ENCODE measurements at places on chromosomes 7 and 10.

GRCh38 chr10:17742918-17743317 is 9.1 kb upstream of the TMEM236 start:
- peak; percentile 43 for DNase-seq

DNA sequence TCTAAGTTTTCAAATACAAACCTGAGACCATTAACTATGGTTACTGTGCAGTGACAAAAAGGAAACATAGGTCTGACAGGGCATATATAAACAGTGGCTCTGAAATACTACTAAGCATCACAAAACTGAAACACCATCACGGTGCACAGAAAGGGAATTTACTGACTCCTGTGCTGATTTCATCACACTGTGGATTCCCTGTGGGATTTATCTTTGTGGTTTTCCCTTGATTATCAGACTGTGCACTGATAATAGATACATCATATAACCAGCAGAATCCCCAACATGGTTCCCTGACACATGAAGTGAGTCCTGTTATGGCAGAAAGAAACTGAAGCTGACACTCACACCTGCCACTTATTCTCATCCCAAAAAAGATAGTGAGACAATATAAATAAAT is 676.3 kb upstream of the KCND2 start:
- no peak for DNase-seq

GRCh38 chr10:26859241-26860101 is 1.3 kb downstream of the ABI1 start:
- no peak for DNase-seq

- no peak for DNase-seq
These were observed at the start of gene C10orf105 for GRCh38 chr10:71719464-71720201. Gene C10orf105, minus strand, starts transcription at chr10:71719778. Its CDS starts 3,441 bp downstream, at chr10:71716337.

DNA sequence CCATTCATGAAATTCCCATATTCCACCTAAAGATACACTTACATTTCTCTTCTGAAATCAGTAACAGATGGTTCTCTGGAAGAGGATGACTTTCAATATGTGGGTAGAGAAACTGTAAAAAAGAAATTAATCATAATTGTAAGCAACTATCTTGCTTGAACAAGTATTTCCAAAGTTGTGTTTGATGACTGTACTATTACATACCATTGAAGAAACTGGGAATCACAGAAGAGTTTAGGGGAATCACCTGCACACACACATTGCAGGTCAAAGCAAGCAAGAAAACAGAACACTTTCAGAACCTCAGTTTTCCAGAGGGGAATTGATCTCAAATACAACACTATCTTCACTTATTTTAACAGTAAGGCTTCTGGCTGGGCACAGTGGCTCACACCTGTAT is 33.6 kb downstream of the GSAP start:
- no peak for DNase-seq

- DNase-seq, result no peak
These were observed 211.3 kb downstream of the CXCL12 start for GRCh38 chr10:44173608-44173894.

DNA sequence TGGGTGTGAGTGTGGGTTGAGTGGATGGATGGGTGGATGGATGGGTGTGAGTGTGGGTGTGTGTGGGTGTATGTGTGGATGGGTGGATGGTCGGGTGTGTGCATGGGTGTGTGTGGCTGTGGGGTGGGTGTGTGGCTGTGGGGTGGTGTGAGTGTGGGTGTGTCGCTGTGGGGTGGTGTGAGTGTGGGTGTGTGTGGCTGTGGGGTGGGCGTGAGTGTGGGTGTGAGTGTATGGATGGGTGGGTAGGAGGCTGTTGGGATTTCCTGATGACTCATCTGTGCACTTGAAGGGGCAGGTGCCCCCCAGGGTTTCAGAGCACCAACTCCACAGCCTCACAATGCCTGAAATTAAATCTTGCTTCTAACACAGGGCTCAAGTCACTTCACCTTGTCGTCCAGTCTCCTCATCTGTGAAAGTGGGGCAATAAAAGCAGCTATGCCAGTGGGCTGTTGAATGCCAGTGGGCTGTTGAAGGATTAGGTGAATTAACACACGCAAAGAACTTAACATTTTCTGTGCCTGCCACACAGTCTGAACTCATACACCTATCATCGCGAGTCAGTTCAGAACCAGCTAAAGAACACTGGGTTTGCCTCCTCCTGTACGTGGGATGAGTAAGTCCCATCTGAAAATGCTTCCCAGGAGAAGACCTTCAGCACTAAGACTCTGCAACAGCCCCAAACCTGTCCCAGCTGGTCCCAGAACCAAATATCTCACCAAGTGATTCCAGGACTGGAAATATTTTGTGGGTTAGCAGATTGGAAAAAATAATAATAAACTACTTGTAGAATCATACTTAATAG is 32.0 kb downstream of the SFMBT2 start:
- no peak for DNase-seq

DNA sequence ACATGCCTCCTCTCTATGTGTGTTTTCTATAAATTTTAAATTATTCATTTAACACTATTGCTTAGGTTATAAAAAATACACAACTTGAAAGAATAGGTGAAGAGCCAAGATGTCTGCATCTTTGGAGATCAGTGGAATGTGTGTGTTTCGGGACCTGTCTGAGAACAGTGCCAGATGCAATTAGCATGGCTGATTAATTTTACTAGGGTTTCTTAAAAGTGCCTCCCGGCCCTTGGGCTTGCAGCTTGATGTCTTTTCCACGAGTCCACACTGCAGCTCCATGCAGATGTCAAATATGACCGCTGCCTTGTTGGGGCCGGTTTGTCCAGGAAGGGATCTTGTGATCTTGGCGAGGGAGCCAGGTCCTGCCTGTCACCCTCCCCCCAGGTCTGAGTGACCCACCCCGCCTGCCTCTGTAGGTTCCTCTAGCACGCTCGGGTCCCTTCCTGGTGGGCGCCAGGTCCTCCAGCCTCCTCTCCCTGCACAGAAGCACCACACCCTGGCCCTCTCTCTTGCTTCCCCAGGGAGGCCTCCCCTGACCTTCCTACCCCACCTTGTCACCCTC is 20.7 kb downstream of the LHPP start:
- no peak for DNase-seq

- no peak for DNase-seq
These were observed 19.0 kb upstream of the COL1A2 start for GRCh38 chr7:94375691-94376090.

DNA sequence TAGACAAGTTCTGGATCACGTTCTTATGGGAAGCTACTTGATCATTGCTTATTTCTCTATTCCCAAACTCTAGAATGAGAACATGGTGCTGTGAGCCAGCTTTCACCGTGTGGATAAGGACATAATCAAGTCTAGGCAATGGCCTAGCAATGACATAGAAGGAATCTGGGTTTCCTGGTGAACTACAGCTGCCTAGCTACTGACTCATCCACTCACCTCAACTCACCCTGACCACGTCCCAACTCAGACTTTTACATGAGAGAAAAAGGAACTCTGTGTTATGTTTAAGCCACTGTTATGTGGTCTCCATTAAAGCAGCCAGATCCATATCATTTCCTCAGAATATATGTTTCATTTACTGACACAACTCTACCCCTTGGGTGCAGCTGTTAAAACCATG is 18.8 kb upstream of the MET start:
- no peak for DNase-seq

DNA sequence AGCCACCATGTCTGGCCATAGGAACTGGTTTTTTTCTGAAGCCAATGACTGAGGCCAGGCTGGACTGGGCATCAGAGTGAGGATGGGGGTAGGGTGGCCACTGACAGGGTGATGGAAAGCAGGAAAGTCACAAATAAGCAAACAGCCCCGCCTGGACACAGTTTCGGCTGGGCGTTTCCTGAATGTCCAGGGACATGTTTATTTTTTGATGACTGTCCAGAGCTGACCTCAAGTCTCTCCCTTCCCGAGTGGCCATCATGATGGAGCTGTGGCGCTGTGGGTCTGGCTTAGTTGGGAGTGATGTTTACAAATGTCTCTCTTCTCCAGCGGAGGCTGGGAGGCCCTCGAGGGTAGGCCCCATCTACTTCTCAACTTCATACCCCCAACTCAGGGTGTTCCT is 37.1 kb upstream of the COMTD1 start:
- DNase-seq, result no peak

GRCh38 chr7:38086857-38087256 is 91.2 kb upstream of the STARD3NL start:
- no peak for DNase-seq

DNA sequence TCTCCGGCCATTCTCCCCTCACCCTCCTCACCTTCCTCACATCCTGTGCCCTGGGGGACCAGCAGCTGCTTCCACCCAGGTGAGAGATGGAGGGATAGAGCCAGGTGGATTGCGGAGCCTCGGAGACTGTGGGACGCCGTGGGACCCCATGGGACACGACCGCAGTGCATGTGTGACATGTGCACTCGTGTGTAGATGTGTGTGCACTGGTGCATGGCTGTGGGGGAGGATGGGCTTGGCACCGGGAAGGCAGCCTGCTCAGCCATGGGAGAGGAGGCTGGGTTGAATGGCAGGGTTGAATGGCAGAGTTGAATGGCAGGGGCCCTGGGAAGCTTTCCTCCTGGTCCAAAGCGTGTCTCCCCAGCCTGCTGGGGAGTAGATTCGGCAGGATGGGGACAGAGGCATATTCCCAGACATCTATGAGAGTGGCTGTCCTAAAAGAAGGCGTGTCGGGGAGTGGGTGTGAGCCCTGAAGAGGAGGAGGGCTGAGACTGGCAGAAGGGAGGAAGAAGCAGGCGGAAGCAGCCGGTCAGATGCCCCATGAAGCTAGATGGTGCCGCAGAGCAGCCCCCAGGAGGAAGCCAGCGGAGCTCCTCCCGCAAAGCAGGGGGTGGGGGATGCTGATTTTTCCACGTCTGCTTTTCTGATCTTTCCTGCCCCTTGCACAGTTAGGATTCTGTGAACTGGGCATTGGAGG is 815 bp downstream of the GIMAP8 start:
- DNase-seq, result no peak

GRCh38 chr7:134155871-134156270 is 28.7 kb downstream of the LRGUK start:
- no peak for DNase-seq

DNA sequence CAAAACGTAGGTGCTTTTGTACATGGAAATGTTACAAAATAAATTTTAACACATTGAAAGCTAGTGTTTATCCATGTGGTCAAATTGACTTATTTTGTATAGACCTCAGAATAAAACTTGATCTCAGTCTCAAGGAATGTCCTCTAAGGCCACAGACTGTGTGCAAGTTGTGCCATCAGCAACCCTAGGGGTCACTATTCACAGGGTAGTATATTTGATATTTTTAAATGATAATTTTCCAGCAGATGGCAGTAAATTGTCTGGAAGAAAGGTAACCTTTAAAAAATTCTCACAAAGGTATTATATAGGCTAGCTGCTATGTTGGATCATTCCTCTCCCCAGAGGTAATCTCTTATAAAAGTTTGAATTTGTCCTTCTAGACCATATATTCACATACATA is 12.9 kb upstream of the SNX10 start:
- no peak for DNase-seq

DNA sequence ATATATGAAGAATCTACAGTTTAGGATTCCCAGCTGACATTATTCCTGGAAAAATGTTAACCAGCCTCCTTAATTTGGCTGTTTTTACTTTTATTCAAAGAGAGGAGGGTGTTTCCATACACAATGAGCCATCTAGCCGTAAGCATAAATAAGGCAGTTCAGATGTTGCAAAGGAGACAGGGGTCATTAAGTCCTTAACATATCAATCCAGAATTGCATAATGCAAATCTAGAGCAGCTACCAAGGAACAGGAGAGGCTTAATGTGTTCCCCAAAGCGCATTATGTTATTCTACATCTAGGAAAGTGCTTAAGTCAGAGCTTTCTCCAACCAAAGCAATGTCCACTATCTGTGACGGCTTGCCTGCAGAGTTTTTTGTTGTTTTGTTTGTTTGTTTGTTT is 32.4 kb upstream of the TCF7L2 start:
- DNase-seq, result no peak

DNA sequence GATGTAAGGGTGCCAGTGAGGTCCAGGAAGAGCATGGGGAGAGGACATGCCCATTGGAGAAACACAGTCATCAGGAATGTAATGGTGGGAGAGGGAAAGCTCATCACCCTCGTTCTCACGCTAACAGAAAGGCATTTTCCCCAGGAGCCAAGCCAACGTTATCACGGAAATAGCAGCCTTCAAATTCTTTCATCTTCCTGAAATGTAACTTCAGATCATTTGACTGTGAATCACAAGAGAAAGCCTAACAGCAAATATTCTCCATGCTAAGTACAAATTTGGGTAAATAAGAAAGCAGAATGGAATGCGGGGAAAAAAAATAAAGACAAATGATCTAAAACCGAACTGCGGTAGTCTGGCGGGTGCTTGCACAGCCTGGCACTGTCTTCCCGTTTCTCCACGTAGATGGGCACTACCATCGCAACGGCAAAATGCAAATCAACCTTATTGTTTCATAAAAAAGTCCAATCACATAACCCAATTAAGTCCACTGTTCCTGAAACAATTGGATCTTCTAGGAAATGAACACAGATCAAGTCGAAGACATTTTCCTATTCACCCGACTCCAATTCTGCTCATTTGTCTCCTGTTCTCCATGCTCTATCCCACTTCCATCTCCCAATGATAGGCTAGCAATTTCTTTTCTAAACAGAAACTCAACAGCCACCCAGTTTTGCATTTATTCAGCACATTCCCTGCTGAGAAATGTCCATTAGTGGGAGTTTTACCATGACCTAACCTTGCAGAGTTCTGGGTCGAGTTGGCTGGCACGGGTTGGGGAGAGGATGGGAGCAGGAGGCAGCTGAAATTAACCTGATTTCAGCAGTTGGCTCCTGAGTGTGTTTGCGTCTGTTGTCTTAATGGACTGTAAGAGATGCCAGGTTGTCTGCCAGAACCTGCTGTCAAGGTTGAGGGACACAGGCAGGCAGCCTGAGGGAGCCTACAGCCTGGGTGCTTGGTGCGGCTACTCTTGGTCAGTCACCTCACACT is 74.6 kb upstream of the FRMD4A start:
- no peak for DNase-seq

DNA sequence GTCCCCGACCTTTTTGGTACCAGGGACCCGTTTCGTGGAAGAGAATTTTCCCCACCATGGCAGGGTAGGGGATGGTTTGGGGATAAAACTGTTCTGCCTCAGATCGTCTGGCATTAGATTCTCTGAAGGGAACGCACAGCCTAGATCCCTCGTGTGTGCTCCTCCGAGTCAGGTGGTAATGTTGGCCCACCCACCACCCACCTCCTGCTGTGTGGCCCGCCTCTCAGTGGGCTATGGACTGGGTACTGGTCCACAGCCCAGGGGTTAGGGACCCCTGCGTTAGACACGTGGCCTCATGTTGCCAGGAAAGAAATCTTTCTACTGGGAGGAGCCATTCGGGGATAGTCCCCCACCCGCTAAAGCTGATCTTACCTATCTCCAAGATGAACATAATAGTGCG is 27.0 kb downstream of the PFKFB3 start:
- no peak for DNase-seq

Measured in putamen (tissue), 1 donor.